Activated naive CD8-positive, alpha-beta T cell treated with anti-CD3 and anti-CD28 coated beads, Interleukin-2, amount 10 ng/mL, durations not matched to agents 7 days and 5 days (primary cell): ENCODE measurements at places on chromosomes 7 and 10. TPM values are rescaled to one million over a fixed set of nuclear protein-coding genes. Genes with fewer than 3 reads are reported as not detected.

GRCh38 chr10:44986179-44986578 lies 7.6 kb upstream of the DEPP1 start:
- H3K4me3 ChIP-seq: no peak overlapping the region
- peaks cover 3% of the 10 kb centered on the region for H3K27me3 ChIP-seq
- H3K4me1 ChIP-seq: peaks cover 5% of the 10 kb centered on the region

DNA sequence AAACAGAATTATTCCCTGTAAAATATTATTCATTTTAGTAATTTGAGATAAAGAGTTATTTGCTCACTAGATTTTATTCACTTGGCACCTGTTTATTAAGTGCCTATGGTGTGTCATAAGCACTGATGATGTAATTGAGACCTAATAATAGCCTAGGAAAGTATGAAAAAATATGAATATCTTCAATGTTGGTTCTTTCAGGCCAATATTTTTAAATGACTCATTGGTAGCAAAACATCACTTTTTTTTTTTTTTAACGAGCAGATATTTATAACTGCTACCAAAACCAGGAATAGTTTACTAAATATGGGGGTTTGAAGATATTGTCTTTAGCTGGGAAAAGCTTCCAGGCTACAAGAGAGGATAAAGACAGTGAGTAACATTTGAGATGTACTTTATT lies 228.0 kb downstream of the PRKG1 start:
- no peaks in the 10 kb centered on the region for H3K4me1 ChIP-seq
- no peak overlapping the region for H3K27ac ChIP-seq
- no peak for DNase-seq
- no peaks in the 10 kb centered on the region for H3K27me3 ChIP-seq
- no peaks in the 10 kb centered on the region for H3K36me3 ChIP-seq

DNA sequence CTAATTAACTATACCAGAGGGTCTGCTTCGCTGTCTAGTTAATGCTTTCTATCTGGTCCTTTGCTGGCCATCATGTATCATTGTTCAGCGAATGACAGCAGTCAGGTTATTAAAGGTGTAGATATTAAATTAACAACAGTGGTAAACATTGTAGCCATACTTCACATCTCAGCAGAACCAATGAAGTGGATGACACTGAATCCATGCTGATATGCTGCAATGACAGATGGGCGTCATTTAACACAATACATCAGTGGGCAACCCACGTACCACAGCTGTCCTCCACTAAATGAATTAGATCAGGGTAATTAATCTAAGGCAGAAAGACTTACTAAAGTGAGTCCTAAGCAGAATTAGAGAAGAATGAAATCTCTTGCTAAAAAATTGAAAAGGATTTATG lies 767.2 kb downstream of the NXPH1 start:
- DNase-seq: no peak
- H3K27ac ChIP-seq: no peak overlapping the region
- H3K36me3 ChIP-seq: no peaks in the 10 kb centered on the region
- no peaks in the 10 kb centered on the region for H3K27me3 ChIP-seq
- H3K4me3 ChIP-seq: no peak overlapping the region

The TCTN3 gene
- 21.4 TPM for total RNA-seq

GRCh38 chr7:27434756-27435400 lies 192.3 kb downstream of the EVX1 start:
- no peaks in the 10 kb centered on the region for H3K4me1 ChIP-seq
- no peak overlapping the region for H3K4me3 ChIP-seq

DNA sequence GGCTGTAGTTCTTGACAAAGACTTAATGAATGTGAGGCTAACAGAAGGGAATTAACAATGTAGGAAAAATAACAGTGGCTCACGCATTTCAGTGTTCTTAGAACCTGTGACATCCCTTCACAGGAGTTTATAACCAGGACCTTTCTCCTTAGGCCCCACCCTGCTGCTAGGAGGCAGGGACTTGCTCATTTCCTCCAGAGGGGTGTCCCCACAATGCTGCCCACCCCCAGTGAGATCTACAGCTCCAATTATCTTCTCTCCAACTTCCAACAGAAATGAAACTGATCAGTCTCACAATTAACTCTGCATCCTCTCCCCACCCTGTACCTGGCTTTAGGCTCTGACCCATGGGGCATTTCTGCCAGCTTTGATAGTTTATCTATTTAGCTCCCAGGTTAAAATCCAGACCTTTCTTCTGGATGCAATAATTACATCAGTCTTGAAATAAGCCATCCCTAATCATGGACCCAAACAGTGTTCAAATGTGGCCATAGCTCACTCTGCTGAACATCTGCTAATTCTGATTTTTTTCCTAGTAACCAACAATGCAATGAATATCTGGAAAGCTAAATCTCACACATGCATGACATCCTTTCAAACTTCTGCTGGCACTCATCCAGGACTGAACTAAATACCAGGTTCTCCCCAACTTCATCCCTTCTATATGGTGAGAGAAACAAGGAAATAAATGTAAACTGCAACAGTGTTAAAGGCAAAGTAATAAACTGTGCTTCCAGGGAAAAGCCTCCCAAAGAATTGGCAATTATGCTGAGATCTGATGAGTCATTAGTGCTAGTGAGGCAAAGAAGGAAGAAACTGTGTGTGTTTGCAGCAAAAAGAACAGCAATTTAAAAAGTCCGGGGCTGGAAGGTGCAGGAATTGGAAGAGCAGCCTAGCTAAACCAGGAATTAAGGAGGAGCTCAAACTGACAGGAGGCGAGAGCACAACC lies 64.6 kb downstream of the HERPUD2 start:
- H3K4me3 ChIP-seq: no peak overlapping the region
- no peak overlapping the region for H3K27ac ChIP-seq
- DNase-seq: no peak
- H3K4me1 ChIP-seq: peaks cover 2% of the 10 kb centered on the region
- no peaks in the 10 kb centered on the region for H3K27me3 ChIP-seq

DNA sequence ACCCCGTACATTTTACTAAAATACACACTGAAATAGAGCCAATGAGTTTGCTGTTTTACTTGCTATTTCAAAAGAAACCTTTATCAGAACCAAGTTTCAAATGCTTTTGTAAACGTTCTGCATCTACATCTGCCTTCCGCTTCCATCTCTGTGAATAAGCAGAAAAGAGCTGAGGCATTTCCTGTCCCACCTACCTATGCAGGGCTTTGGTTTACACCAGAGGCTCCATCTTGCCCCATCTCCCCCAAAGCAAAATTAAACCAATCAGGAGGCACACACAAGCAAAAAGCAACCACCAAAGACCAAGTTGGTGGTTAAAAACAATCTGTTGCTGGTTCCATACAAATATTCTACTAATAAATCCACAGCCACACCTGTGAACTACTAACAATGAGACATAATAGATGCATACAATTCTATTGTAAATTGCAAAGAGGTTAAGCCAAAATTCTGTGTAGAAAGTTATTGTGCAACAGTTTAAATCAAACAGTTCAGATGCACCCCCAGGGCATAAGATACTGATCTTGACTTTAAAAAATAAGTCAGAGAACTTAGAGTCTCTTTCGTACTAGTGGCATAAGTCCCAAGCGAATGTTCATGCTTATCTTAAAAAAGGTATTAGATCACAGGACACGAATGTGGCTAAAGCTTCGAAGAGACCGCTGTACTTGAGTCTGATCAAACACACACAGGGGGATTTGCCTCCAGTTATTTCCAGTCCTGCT lies 83.9 kb downstream of the FGFR2 start:
- H3K4me1 ChIP-seq: no peaks in the 10 kb centered on the region
- no peak for DNase-seq
- H3K36me3 ChIP-seq: no peaks in the 10 kb centered on the region
- H3K4me3 ChIP-seq: no peak overlapping the region
- no peak overlapping the region for H3K27ac ChIP-seq
- no peaks in the 10 kb centered on the region for H3K27me3 ChIP-seq

- DNase-seq: no peak
- no peaks in the 10 kb centered on the region for H3K4me1 ChIP-seq
- H3K27ac ChIP-seq: no peak overlapping the region
- H3K4me3 ChIP-seq: no peak overlapping the region
- no peaks in the 10 kb centered on the region for H3K36me3 ChIP-seq
These were observed 88.2 kb upstream of the IMMP2L start for GRCh38 chr7:111650456-111650999.

DNA sequence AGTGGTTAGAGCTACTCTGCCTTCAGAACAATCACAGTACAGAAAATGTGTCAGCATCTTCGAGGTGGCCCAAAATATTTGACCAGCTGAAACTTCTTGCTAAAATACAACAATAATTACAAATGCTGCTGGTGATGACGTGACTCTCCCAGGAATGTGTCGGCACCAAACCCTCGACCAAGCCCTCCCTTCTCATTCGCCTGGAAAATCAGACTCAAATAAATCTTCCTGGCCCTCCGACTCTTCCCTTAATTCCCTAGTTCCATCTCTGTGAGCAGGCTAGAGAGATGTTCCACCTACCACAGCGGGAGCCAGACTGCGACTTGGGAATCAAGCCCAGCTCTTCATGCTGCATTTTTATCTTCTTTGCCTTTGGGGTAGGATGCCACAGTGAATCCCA lies 4.1 kb downstream of the PRSS2 start:
- DNase-seq: no peak
- H3K4me3 ChIP-seq: no peak overlapping the region
- peaks cover 3% of the 10 kb centered on the region for H3K36me3 ChIP-seq
- H3K27ac ChIP-seq: no peak overlapping the region
- H3K4me1 ChIP-seq: peaks cover 11% of the 10 kb centered on the region

DNA sequence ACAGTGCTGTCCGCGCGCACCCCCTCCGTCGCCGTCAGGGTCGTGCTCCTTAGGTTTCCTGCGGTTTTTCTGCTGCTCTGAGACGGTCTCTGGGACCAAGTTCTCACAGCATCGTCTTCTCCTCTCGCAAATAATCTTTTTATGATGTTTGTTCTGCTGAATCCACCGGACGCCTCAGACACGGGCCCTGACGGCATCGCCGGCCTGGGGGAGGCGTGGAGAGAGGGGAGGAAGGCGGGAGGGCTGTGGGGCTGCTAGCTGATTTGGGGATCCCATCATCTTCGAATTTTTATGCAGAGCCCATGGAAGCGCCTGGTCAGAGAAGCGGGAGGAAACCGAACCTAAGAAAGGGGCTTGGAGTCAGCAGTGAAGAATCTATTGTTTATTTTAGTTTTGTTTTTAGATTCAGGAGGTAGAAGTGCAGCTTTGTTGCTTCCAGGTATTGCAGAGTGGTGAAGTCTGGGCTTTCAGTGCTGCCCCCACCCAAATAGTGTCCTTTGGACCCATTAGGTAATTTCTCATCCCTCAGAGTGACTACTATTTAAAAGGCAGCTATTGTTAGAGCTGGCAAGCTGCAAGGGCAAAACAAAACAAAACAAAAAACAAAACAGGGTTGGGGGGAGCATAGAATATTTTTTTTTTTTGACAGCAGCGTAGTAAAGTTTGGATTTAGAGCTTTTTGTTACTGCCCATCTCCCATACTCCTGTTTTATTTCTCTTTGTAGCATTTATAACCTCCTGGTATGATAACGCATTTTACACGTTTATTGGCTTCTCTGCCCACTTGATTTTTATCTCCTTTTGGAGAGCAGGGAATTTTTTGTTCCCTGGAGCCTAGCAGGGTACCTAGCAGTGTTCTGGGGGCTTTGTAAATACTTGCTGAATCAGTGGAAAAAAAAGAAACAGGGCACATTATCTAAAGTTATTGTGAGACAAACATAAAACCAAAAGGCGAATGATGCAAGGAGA lies 92.6 kb downstream of the SPAG6 start:
- peaks cover 25% of the 10 kb centered on the region for H3K27me3 ChIP-seq
- H3K27ac ChIP-seq: peak overlapping the region; percentile 97
- H3K4me1 ChIP-seq: peaks cover 28% of the 10 kb centered on the region

- DNase-seq: no peak
- no peaks in the 10 kb centered on the region for H3K4me1 ChIP-seq
- no peak overlapping the region for H3K4me3 ChIP-seq
- H3K36me3 ChIP-seq: peaks cover 6% of the 10 kb centered on the region
These were observed 5.6 kb upstream of the SCART1 start for GRCh38 chr10:133448120-133448519.

DNA sequence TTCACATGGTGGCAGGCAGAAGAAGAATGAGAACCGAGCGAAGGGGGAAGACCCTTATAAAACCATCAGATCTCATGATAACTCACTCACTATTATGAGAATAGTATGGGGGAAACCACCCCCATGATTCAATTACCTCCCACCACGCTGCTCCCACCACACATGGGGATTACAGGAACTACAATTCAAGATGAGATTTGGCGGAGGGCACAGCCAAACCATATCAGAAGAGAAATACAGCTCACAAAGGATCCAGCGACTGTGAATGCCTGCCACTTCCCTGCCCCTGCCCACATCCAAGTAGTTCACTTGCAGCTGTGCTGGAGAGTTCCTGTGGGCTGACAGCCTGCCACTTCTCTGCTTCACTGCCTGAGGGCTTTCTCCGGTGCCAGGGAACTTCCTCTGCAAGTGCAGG lies 148.7 kb downstream of the C7orf25 start:
- H3K27me3 ChIP-seq: no peaks in the 10 kb centered on the region
- no peak overlapping the region for H3K4me3 ChIP-seq
- no peaks in the 10 kb centered on the region for H3K36me3 ChIP-seq
- H3K27ac ChIP-seq: no peak overlapping the region
- no peak for DNase-seq

DNA sequence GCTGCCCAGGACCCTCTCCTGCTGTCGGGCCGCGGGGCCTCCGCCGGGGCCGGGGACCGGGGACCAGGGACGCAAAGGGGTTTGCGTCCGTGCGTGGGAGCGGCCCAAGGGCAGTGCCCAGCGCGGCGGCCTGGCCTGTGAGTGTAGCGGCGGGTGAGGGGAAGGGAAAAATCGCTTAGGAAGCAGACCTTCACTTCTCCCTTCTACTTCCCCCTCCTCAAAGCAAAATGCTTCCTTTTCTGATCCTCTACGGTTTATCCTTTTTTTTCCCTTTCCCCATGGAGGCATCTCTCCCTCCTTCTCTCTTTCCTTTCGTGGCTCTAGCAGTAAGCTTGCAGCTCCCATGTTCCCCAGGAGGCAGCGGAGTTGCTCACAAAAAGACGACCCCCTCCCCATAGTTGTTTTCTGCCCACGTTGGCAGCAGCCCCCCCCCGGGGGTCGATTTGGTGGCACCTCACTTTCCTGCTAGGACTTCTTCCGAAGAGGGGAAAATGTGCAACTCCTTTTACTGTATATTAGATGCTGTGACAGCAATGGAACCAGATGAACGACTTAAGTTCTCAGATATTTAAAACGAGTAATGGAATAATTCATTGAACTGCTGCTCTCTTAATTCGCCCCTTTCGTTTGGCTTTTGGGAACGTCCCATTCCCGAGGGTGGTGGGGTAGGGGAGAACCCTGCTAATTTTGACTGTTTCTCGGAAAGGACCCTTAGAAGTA lies 724 bp downstream of the CAPZA2 start:
- peak overlapping the region; percentile 95 for H3K27ac ChIP-seq
- peak overlapping the region; percentile 98 for H3K4me3 ChIP-seq
- H3K4me1 ChIP-seq: peaks cover 25% of the 10 kb centered on the region
- H3K27me3 ChIP-seq: peaks cover 9% of the 10 kb centered on the region
- H3K36me3 ChIP-seq: peaks cover 11% of the 10 kb centered on the region
- peak; percentile 37 for DNase-seq

GRCh38 chr10:124735491-124736286 lies 8.5 kb downstream of the FAM53B start:
- no peak overlapping the region for H3K27ac ChIP-seq
- peaks cover 9% of the 10 kb centered on the region for H3K27me3 ChIP-seq
- peaks cover 54% of the 10 kb centered on the region for H3K4me1 ChIP-seq
- DNase-seq: no peak
- H3K4me3 ChIP-seq: no peak overlapping the region

The TAS2R5 gene
- total RNA-seq: 2.6 TPM
